Progenitor cell of endocrine pancreas (in vitro differentiated cells): ENCODE measurements at places on chromosomes 16 and 17.

GRCh38 chr17:66326476-66327047 lies 24.1 kb downstream of the PRKCA start:
- no peak overlapping the region for H3K4me3 ChIP-seq
- DNase-seq: no peak
- no peaks in the 10 kb centered on the region for H3K4me1 ChIP-seq
- H3K27me3 ChIP-seq: no peaks in the 10 kb centered on the region
- H3K36me3 ChIP-seq: peaks cover 5% of the 10 kb centered on the region

DNA sequence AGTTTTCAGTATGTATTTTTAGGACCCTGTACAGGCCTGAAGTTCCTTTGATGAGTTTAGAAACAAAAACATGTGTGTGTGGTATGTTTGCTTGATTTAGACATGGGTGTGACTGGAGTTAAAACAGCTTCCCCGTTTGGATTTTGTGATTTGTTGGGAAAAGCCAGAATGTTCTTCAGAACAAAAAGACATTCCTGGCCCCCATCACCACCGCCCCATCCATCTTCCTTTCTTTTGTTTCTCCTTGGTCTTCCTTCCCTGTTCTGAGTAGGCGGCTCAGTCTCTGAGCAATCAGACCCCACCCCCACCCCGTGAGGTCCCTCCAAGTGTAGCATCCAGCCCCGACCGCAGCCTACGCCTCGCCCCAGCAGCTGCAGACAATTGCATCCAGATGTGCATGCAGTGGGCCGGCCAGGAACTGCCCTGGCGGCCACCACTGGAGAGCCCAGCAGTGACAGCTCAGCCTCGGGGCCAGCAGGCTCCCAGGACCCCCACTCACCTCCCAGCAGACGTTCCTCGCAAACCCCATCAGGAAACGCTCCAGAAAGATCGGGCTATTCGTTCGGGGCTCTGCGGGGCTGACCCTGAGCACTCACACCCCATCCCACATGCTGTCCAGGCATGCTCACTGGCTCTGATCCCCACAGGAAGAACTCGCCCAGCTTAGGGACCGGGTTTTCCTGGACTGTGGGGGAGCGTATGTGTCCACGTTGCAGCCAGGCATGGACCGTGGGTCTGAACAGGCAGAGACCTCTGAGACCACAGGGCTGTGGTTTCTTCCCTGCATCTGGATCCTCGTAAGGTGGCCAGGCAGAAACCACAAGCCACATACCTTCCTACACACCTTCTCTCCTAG lies 99.8 kb upstream of the CDH5 start:
- H3K4me1 ChIP-seq: peaks cover 7% of the 10 kb centered on the region
- no peak for DNase-seq
- no peaks in the 10 kb centered on the region for H3K36me3 ChIP-seq
- peaks cover 63% of the 10 kb centered on the region for H3K27me3 ChIP-seq
- no peak overlapping the region for H3K4me3 ChIP-seq

GRCh38 chr16:3467182-3467581 lies 23.7 kb downstream of the NAA60 start:
- H3K36me3 ChIP-seq: peaks cover 5% of the 10 kb centered on the region
- H3K4me3 ChIP-seq: no peak overlapping the region
- no peaks in the 10 kb centered on the region for H3K27me3 ChIP-seq
- no peak for DNase-seq

- DNase-seq: no peak
- H3K27me3 ChIP-seq: no peaks in the 10 kb centered on the region
- H3K36me3 ChIP-seq: peaks cover 1% of the 10 kb centered on the region
- H3K4me3 ChIP-seq: no peak overlapping the region
Observed at GRCh38 chr16:68091380-68092261, 6.5 kb downstream of the NFATC3 start.

DNA sequence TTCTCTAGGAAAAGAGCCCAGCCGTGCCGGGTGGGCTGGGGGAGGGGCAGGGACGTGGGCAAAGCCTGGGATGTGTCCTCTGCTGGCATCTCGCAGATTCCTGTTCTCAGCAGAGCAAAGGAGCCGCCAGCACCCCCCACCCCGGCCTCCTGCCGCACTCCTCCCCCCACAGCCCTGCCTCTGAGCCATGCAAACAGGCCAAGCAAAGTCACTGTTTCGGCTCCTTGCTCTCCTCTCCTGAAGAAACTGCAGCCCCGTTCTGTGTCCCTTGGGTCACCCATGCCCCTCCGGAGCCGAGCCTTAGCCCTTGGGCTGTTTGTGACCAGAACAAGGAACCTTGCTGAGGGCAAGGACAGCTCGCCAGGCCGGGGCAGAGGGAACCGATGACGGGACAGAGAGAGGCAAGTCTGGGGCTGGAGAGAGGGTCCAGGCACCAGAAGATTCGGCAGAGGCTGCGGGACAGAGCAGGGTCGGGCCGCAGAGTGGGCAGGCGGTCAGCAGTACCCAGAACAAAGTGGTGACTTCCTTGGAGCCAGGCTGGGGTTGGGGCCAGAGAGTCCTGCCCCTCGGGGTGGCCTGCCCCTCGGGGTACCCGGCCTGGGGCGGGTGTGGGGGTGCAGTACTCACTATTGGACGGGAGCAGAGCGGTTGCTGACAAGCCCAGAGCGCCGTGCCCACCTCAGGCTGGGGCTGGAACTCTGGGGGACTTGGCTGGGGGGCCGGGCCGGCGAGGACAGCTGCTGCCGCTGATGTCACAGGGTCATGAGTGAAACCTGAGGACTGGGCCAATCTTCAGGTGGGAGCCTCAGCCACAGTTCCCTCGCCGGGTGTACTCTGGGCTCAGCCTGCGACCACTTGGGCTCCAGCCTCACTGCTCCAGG lies 9.2 kb upstream of the PRR29 start:
- DNase-seq: no peak
- peaks cover 19% of the 10 kb centered on the region for H3K4me1 ChIP-seq
- peaks cover 55% of the 10 kb centered on the region for H3K27me3 ChIP-seq
- H3K4me3 ChIP-seq: no peak overlapping the region
- no peak overlapping the region for H3K27ac ChIP-seq
- no peaks in the 10 kb centered on the region for H3K36me3 ChIP-seq

- peaks cover 28% of the 10 kb centered on the region for H3K27me3 ChIP-seq
- H3K27ac ChIP-seq: peak overlapping the region; percentile 49
- peaks cover 6% of the 10 kb centered on the region for H3K36me3 ChIP-seq
- H3K4me3 ChIP-seq: no peak overlapping the region
- DNase-seq: no peak
Observed at GRCh38 chr17:79834565-79835469, 4.4 kb downstream of the CBX4 start.
